ENCODE measurements at places on chromosomes 16 and 17.

GRCh38 chr17:78991017-78991738 lies 11.5 kb upstream of the LGALS3BP start:
- no peak for DNase-seq

GRCh38 chr17:40450175-40450574 lies 6.9 kb downstream of the IGFBP4 start:
- no peak for DNase-seq

DNA sequence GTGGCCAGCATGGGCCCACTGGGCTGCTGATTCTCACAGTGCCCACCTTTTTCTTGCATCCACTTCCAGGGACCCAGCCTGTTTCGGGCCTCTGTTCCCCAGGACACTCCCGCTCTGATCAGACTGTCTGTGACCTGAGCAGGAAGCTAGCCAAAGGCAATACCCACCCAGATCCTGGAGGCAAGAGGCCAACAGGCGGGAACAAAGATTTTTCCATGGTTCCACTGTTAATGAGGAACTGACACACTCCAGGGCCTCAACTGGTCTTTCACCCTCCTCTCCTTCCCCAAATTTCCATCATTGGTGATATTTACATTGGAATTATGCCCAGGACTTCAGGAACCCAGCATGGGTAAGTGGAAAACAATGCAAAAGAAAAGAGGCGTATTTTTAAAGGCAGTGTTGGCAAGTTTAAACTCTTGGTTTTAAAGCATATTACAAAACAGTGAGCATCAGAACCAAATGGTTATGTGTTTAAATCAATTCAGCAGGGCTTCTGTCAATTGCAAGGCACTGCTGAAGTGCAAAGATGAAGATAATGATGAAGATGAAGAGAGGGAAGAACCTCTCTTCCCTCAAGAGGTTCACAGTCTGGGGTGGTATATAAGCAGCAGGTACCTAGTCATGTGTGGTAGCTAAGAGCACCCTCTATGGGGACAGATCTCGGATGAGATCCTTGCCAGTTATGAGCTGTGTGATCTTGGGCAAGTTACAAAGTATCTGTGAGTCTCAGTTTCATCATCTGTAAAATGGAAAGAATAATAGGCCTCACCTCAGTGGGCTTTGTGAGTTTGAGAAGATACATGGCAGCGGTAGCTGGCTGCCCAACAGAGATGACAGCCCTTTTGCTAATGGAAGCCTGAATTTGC lies 14.4 kb upstream of the ATP2A3 start:
- DNase-seq, result no peak

- no peak for DNase-seq
Observed at GRCh38 chr17:14068542-14069250, 608 bp upstream of the COX10 start.

DNA sequence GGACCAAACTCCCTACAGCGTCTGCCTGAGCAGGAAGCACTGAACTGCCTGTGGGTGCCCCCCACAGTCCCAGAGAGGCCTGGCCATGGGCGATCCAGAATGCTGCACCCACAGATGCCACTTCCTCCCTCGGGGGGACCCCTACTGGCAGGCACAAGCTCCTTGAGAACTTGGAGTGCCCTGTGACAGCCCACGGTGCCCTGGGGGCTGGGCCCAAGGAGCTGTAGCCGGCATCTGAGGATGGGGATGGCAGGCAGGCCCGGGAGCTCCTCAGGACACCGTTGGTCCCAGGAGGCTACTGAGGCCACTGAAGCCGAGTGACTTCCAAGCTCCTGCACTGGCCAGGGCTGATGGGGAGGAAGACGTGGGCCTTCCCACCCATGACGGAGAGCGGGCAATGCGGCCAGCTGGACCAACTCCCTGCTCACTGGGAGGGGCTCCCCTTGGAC lies 15.1 kb upstream of the RASD1 start:
- DNase-seq, result no peak

DNA sequence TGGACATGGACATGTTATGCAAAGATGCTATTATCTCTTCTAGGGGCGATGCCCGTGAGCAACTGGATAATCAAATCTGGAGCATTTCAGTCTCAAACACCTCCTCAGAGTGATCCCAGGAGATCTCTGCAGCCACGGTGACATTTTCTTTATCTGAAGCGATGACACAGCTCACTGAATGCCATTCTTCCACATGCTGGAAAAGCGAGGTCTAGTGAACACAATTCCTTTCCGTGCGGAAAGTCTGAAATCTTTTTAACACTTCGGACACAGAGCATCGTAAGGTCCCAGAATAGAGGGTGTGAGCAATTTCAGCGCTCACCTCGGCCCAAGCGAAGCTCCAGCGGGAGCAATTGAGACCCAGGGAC lies 531 bp upstream of the HASPIN start:
- no peak for DNase-seq

GRCh38 chr16:88655053-88655732 lies 4.3 kb upstream of the CYBA start:
- no peak for DNase-seq

DNA sequence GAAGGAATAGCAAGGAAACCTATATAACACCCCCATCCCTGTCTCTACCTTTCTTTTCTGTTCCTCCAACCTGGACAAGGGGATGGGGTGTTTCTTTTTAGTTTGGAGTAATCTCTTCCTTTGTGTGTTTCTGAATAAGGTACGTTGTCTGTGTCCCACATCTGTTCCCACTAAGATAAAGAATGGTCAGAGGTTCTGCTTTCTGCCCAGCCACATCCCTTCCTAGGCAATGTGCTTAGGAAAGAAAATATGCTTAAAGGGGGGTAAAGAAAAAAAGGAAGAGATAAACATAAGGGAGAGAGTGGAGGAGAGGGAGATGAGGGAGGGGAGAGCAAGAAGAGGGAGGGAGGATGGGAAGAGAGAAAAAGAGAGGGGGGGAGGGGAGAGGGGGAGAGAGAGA lies 35.1 kb downstream of the SLC6A2 start:
- no peak for DNase-seq

DNA sequence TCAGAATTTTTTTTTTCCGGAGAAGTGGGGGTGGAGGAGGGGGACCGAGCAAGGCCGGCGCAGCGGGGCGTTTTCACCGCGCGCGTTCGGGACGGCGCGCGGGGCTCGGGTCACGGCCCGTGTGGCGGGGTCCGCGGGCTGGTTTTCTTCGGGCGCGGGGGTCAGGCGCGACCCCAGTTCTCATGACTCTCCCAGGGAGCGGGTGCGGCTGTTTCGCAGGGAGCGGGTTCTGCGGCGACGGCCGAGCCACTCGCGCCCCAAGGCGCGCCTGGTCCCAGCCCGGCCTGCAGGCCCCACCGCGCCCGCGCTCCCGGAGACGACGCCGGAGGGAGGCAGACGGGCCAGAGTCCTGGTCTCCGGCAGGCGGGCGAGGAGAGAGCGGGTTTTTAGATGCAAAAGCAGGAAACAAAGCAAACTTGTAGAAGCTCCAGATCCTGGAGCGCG lies 1.0 kb downstream of the BAHCC1 start:
- no peak for DNase-seq

GRCh38 chr17:29567554-29568330 lies 759 bp upstream of the TP53I13 start:
- peak; percentile 59 for DNase-seq

- DNase-seq, result no peak
Observed at GRCh38 chr17:18027280-18027679, 11.7 kb downstream of the ATPAF2 start.

GRCh38 chr17:18967916-18968315 lies 16.0 kb downstream of the SLC5A10 start:
- DNase-seq, result no peak

GRCh38 chr17:31900877-31901276 lies 631 bp downstream of the UTP6 start:
- DNase-seq, result no peak

GRCh38 chr17:70390049-70390448 lies 220.7 kb downstream of the KCNJ2 start:
- no peak for DNase-seq

GRCh38 chr16:2854700-2855309 lies 3.2 kb downstream of the PRSS22 start:
- DNase-seq, result no peak

- no peak for DNase-seq
Observed at GRCh38 chr16:80687606-80688005, 116.8 kb downstream of the CDYL2 start.

- DNase-seq, result no peak
Observed at GRCh38 chr16:89696670-89697128, 4.8 kb downstream of the SPATA2L start.

- DNase-seq, result no peak
Observed at GRCh38 chr16:19694989-19695388, 23.0 kb downstream of the KNOP1 start.

- DNase-seq, result no peak
Observed at GRCh38 chr17:16975277-16975651, 3.3 kb upstream of the TNFRSF13B start.

- DNase-seq, result peak; percentile 30
Observed at GRCh38 chr17:58447039-58447975, 30.0 kb upstream of the RNF43 start.

DNA sequence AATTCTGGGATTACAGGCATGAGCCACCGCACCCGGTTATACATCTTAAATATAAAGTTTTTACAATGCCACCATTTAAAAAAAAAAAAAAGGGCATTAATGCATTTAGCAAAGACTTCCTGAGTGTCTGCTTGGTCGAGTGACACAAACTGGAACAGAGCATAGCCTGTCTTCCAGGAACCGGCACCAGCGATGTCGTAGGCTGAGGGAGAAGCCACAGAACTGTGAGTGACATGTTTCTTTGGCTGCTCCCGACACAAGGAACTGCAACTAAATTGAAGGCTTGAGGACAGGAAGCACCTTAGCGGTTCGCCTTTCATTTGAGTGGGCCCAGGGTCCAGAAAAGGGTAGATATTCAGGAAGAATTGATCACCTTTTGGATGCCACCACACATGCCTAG lies 717.8 kb downstream of the MAF start:
- DNase-seq, result no peak

DNA sequence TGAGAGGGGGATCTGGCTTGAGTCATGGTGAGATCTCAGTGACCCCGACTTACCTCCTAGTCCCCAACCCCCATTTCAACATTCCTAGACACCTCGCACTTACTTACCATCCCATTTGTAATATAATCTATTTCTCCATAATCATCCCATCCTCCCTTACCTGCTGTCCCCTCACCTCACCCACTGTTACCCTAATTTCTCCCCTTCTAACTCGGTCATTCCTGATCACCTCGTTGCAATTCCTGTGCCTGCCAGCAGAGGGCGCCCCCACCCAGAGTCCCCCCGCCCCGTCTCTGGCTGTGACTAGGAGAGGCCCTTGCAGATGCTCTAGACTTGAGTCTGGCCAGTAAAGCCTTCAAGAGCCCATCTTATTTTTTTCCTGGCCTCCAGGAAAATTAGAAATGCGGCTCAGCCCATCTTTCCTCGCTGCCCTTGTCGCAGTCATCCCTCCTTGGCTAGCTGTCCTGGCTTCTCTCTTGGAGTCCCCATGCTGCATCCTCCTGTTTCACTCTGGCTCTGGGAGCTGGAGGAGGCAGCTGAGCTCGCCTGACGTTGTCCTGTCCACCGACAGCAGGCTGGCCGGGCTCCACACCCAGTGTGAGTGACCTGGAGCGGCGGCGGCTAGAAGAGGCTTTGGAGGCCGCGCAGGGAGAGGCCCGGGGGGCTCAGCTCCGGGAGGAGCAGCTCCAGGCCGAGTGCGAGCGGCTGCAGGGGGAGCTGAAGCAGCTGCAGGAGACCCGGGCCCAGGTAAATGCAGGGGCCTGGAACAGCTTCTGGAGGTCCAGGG lies 5.0 kb downstream of the TBKBP1 start:
- DNase-seq, result peak; percentile 60

DNA sequence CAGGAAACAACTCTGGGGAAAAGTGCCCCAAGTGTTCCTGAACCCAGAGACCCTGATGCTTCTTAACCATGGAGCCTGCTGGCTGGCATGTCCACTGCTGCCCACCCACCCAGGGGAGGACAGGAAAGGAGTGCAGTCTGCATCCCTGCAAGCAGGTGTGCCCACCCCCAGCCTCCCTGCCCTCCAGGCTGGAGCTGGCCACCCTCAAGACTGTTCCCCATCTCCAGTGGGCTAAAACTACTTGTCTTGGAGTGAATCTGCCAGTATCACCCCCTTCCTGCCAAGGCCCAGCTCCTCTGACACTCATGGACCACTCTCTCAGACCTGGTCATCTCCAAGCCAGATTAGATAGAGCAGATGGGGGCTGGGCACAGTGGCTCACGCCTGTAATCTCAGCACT lies 29.8 kb downstream of the ARHGAP27 start:
- no peak for DNase-seq

DNA sequence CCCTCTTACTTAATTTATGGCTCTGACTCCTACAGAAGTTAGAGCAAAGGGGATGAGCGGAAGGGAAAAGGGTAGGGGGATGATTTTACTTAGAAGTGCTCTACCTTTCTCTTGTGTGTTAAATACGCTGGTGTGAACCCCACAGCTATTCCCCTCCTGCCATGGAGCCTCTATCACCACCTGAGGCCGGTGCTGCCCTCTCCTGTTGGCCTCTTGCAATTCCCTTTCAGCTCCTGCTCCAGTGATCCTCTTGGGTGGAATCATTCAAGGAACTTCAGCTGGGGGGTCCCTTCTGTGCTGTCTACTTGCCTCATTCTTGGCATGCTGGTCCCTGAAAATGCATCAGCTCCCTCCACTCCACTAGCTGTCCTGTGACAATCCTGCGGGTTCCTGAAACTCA lies 41.8 kb upstream of the CDH8 start:
- DNase-seq, result no peak

- DNase-seq, result no peak
Observed at GRCh38 chr17:21289175-21289901, 4.8 kb downstream of the MAP2K3 start.

DNA sequence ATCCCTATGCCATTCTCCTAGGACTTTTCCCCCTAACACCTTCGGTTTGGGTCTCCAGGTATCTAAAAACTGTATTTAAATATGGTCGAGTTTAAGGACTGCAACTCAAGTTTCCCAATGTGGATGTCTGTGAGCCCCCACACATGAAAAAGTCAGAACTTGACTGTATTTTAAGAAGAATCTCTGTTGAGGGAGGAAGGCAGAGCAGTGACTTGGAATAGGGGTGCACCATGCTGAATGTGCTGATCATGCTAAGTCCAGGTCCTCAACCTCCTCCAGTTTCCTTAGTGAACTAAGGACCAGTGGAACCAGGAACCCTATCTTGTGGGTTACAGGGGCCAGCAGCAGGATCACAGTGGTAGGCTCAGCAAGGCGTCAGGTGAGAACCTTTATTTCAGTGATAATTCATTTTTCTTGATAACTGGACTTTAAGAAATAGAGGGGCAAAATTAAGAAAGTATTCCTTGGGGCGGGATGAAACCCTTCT lies 19.5 kb downstream of the GRB7 start:
- no peak for DNase-seq

DNA sequence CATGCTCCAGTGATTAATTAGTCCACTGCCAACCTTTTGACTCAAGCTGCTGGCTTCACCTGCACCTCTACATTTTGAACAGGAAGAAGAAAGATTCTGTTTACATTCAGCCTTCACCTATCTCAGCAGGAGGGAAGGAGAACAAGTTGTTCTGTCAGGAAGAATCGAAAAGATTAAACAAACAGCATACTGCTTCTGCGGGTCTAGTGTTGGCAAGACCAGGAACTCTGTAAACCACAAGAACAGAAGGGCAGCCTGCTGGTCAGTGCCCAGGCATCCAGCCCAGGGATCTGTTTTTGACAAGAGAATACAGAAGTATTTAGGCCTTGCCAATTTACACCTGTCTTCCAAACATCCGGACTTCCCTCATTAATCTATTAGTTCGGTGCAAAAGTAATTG lies 189.7 kb downstream of the CHD9NB start:
- no peak for DNase-seq
